ENCODE measurements at places on chromosomes 4 and X. TPM values are rescaled to one million over a fixed set of nuclear protein-coding genes. Genes with fewer than 3 reads are reported as not detected.

DNA sequence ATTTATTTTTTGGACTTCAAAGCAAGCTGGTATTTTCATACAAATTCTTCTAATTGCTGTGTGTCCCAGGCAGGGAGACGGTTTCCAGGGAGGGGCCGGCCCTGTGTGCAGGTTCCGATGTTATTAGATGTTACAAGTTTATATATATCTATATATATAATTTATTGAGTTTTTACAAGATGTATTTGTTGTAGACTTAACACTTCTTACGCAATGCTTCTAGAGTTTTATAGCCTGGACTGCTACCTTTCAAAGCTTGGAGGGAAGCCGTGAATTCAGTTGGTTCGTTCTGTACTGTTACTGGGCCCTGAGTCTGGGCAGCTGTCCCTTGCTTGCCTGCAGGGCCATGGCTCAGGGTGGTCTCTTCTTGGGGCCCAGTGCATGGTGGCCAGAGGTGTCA, 15.3 kb downstream of the FGFR3 start:
- DNase-seq = no peak

- DNase-seq = no peak
These were observed 1.5 kb downstream of the FRYL start for GRCh38 chr4:48778431-48779094.

GYG2 gene
- 2.7 TPM for total RNA-seq

NWD2 gene
- not detected for total RNA-seq

DGKK gene
- not detected for total RNA-seq
